ENCODE measurements at places on chromosomes 1 and 21. TPM values are rescaled to one million over a fixed set of nuclear protein-coding genes. Genes with fewer than 3 reads are reported as not detected.

The ZMYM1 gene
- total RNA-seq: 4.6 TPM

DNA sequence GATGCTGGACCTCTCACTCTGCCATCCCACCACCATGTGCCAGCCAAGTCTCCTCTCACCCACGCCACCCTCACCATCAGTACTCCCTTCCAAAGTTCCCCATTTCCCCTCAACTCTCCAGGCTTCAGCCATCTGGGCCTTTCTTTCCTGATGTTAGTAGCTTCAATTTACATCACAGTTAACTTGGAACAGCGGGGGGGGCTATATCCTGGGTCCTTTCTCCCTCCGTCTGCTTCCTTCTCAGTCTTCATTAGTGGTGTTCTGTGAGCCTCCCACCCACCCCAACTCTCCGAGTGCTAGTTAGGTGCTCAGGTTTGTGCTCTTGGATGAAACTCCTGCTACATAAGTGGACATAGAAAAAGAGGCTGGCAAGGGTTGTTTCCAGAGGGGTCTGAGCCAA is 31.9 kb downstream of the KCNC4 start:
- peaks cover 9% of the 10 kb centered on the region for H3K4me1 ChIP-seq
- DNase-seq: no peak
- H3K4me3 ChIP-seq: no peak overlapping the region
- H3K27ac ChIP-seq: no peak overlapping the region
- H3K36me3 ChIP-seq: no peaks in the 10 kb centered on the region

- no peak for DNase-seq
- peaks cover 3% of the 10 kb centered on the region for H3K4me1 ChIP-seq
- H3K27me3 ChIP-seq: no peaks in the 10 kb centered on the region
- H3K36me3 ChIP-seq: no peaks in the 10 kb centered on the region
Observed at GRCh38 chr1:157090771-157091170, 8.8 kb downstream of the ETV3L start.

The TMPRSS15 gene
- total RNA-seq: not detected

The NPPB gene
- total RNA-seq: not detected
